Activated effector memory CD4-positive, alpha-beta T cell treated with anti-CD3 and anti-CD28 coated beads, Interleukin-2, amount 50 U/mL, for 16 hours (primary cell): ENCODE measurements at places on chromosomes 2 and 18.

DNA sequence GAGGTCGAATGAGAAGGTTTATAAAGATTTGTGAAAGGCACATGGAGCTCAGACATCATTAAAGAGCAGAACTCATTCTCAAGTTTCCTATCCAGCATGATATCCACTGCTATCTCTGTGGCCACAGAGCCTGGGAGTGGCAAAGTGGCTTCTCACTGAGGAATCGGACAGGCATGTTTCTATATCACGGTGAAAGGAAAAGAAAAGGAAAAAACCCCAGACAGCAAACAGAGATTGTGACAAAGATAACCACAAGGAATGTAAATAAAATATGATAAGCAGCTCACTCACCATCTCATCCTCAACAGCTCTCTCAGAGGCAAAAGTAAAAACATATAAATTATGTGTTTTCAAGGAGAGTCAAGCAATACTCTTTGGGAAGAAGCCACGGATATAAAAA lies 2.5 kb downstream of the PID1 start:
- DNase-seq, result no peak

DNA sequence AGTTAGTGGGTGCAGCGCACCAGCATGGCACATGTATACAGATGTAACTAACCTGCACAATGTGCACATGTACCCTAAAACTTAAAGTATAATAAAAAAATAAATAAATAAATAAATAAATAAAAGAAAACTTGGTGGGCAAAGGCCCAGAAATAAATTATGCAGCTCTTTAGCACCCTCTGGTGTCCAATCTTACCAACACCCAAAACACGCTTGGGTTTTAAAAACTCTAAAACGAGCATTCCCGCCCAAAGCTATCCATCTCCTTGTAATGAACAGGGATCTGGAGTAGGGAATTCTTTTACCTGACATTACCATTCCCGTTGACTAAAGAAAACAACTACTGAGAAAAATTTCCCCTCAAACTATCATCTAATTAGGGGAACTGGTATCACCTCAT lies 2005.9 kb upstream of the CELF4 start:
- DNase-seq, result no peak

DNA sequence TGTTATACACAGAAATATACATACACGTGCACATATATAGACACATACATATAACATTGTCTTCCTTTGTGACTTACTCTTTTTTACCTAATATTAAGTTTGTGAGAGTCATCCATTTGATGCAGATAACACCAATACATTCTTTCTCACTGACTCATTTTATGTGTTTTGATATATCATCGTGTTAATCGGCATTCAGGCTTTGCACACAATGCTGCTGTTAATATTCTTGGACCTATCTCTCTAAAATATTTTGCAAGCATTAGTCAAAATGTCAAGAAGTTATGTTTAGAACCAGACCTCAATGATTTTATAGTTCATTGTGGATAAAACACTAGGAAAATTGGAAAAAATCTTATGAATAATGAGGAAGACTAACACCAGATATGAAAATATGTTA lies 441.1 kb downstream of the LRATD1 start:
- DNase-seq, result no peak

DNA sequence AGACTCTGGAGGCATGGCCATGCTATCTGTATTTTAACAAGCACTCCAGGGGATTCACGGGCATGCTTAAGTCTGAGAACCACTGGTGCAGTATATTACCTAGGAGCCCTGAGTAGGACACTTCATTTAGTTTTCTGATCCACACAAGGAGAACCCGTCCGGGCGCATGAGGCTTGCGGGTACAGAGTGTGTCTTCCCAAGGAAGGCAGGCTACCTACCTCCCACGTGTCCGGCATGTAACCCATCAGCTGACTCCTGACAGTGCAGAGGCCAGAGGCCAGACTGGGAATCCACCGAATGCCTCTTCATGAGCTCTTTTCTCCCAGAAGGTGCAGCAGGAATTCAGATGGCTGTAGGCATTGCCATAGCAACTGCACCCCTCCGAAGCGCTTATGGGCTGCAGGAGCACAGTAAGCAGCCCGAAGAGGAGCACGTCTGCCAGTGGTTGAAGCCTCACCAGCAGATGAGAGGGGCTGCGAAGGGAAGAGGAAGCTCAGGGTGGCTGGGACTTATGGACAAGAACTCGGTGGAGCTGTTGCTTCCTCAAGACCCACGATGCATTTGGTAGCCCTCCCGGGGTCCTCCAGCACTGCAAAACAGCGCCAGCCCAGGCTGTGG lies 33.8 kb upstream of the DNMT3A start:
- DNase-seq, result peak; percentile 58

DNA sequence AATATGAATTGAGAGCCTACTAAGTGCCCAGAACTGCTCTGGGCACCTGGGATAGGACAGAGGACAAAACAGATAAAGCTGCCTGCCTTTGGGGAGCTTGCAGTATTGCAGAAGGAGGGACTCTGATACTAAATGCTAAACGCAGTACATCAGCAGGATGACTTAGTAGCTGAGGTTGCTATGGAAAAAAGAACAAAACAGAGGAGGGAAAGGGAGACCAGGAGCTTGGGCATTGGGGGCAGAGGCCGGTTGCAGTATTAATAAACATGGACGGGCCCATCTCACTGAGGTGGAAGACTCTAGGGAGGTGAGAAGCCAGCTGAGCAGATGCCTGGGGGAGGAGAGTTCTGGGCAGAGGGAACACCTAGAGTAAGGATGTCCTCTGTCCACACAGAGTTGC lies 66.1 kb upstream of the SP3 start:
- DNase-seq, result no peak

- no peak for DNase-seq
These were observed 61.9 kb upstream of the ALPP start for GRCh38 chr2:232316461-232317330.

DNA sequence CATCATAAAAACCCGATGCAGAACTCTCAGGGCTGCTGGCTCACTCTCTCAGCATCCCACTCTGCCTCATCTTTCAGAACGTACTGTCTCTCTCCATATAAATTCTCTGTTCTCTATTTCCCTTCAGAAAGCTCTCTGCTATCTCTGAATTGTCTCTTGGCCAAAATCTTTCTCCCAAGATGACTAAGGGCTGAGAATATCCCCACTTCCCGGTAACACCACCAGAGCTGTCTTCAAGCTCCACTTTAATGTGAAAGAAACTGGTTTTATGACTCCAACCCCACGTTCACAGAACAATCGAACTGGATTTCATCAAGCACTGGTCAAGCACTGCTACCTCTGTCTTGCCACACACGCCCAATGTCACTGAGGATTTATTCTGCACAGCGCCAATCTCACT lies 22.4 kb downstream of the TGFBRAP1 start:
- DNase-seq, result no peak

GRCh38 chr2:20443276-20443920 lies 3.5 kb upstream of the RHOB start:
- DNase-seq, result peak; percentile 28

GRCh38 chr2:40440835-40441234 lies 11.1 kb downstream of the SLC8A1 start:
- no peak for DNase-seq

- DNase-seq, result no peak
These were observed 139.0 kb downstream of the DDX1 start for GRCh38 chr2:15730545-15731212.

DNA sequence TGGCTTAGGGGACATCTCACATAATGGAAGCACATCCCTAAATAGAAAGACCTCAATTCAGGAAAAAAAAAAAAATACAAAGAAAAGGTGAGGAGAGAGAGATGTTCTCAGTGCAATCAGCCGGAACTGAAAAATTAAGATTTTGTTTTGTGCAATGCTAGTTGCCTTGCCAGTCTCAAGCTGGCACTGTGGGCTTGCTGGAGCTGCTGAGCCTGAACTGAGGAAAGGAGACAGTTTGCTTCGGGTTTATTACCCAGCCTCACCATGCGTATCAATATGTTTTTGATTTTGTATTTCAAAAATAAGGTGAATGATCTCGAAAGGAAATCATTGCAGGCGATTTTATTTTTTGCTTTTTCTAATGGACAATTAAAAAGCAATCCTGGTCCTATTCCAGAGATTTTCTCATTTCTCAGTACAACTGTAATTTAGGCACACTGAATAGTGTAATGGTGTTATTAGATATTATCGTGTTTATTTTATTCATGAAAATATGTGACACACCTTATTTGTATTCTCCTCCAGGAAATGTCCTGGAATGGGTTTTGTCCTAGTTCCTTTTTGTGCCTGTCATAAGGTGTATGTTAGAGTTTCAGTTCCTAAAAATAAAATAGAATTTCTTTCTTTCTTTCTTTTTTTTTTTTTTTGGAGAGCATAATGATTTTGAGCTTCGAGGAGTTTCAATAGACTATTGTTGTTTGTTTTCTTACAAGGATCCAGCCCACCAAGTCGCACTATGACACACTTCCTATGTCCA lies 72.8 kb upstream of the ZEB2 start:
- DNase-seq, result no peak

DNA sequence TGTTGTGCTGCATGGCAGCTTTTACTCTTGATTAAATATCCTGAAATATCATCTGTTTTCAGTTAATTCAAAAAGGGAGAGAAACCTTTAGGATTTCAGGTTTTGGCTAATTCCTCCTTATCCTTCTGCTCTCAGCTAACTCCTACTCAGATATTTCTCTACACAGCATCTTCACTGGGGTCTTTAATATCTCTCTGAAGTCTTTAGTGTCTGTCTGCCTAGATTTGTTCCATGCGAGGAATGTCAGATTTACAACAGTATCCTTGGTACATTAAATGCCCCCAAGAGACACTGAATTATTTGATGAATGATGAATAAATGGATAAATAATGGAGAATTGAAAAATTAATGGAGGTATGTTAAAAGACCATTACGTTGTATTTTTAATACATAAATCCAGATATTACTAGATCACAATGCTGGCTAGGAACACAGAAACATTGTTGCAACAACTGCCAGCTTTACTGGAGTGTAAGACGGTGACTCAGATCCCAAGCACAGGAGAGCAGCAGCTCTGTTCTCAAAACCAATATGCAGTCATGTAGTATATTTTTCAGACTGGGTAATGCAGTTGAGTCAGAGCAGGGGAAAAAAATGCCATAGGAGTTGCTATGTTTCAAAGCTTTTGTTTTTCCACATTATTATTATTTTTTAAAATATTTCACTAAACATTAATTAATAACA lies 388.0 kb upstream of the SYT4 start:
- no peak for DNase-seq
